ENCODE measurements at places on chromosomes 12 and 14.

GRCh38 chr12:116303929-116304328, 26.4 kb upstream of the MED13L start:
- no peak for DNase-seq

GRCh38 chr12:53456654-53457366, 4.9 kb downstream of the PCBP2 start:
- DNase-seq: no peak

- no peak for DNase-seq
These were observed 310.1 kb downstream of the ETNK1 start for GRCh38 chr12:22935090-22935489.

DNA sequence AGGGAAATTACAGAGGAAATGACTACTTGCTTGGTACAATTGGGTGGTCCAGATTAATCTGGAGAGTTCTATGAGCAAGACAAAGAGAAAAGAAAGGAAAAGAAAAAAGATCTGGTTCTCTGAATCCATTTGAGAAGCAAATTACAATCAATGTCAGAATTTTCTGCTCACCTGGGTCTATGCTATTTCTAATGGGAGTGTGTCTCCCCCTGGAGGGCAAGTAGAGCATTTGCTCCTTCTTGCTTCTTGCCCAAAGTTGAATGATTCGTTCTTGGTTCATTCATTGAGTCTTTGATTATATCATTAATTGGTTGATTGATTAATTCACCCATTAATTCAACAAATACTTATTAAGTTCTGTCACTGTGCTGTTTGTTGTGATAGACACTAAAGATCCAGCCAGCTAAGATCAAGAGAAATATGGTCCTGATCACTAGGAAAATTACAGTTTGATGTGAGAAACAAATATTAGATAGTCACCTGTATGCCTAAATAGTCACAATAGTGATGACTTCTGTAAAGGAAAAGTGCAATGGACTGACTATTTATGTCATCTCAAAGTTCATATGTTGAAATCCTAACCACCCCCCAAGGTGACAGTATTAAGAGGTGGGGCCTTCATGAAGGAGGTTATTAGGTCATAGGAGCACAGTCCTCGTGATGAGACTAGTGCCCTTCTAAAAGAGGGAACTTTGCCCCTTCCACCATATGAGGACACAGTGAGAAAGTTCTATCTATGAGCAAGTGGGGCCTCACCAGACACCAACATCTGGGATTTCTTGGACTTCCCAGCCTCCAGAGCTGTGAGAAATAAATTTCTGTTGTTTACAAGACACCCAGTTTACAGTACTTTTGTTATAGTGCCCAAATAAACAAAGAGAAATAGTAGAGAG, 8.0 kb upstream of the ASB8 start:
- DNase-seq: no peak

DNA sequence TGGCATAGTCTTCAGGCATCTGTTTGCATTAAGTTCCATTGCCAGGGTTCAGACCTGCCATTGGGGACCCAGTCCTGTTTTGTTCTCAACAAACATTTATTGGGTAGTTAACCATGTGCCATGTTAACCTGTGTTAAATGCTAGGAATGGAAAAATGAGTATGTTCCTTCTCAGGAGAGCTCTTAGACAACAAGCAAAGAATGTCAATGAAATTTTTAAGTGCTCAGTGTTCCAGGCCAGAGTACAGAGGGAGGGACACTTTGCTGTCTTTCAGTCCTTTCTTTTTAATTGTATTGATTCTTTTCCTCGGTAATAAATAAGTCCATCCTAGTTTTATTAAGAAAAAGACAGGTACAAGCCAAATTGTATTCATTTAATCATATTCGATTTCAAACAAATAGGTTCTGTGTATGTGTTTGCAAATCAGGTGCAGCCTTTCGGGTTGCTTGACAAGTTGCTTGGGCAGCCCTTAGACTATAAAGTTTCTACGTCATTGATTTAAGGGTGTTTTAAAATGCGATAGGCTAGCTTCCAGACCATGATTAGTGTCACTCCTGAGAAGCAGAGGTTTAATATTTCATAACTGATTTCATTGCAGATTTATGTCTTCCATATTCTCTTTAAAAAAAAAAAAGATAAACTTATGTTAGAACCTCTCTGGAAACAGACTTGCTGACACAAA, 123.1 kb downstream of the DERA start:
- DNase-seq: no peak

- DNase-seq: no peak
These were observed 72.9 kb upstream of the FOXN3 start for GRCh38 chr14:89489761-89490437.

- DNase-seq: no peak
These were observed 16.2 kb downstream of the ZDHHC22 start for GRCh38 chr14:77125281-77125801.

DNA sequence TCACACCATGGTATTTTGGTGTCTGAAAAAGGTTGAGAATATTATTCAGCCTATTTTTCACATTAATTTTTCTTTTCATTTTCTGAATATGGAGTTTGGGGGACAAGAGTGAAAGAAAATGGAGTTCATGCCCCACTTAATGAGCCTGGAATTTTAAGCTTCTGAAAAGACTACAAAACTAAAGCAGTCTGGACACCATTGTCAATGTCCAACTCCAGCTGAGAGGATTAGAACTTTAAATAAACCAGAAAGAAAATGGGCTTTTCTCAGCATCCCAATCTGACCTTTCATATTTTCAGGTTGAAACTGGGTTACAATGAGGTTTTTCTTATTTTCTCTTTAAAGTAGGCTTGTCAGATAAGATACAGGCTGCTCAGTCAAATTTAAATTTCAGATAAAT, 207.7 kb downstream of the SLC6A15 start:
- DNase-seq: no peak

- DNase-seq: no peak
These were observed 140.1 kb downstream of the NRXN3 start for GRCh38 chr14:78310272-78310671.
